MG63 (cell line): ENCODE measurements at places on chromosomes 12 and 14. TPM values are rescaled to one million over a fixed set of nuclear protein-coding genes. Genes with fewer than 3 reads are reported as not detected.

Gene CFAP54
- total RNA-seq = not detected in 2 replicates

Gene SLC38A4
- 3.0 and 7.8 TPM in 2 replicates for total RNA-seq

Gene GPR68
- total RNA-seq = 2.0 and 3.9 TPM in 2 replicates

Gene DYRK2
- 16.5 and 23.1 TPM in 2 replicates for total RNA-seq

Gene C14orf39
- total RNA-seq = not detected in 2 replicates

Gene LRP1
- 29.1 and 39.0 TPM in 2 replicates for total RNA-seq

Gene LRTM2
- not detected in 2 replicates for total RNA-seq

DNA sequence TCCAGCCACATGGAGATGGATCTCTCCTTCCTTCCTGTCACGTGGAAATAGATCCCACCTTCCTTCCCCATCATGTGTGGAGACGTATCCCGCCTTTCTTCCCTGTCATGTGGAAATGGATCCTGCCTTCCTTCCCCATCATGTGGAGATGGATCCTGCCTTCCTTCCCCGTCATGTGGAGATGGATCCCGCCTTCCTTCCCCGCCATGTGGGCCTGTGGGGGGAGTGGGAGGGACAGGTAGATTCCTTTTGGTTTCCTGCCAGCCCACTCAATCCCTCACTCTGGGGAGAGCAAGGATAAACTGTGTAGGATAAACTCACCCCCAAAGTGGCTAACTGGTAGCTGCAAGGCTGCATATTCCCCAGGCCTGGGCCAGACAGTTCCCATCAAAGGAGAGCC, 31.7 kb upstream of the TDRD9 start:
- no peak for DNase-seq

DNA sequence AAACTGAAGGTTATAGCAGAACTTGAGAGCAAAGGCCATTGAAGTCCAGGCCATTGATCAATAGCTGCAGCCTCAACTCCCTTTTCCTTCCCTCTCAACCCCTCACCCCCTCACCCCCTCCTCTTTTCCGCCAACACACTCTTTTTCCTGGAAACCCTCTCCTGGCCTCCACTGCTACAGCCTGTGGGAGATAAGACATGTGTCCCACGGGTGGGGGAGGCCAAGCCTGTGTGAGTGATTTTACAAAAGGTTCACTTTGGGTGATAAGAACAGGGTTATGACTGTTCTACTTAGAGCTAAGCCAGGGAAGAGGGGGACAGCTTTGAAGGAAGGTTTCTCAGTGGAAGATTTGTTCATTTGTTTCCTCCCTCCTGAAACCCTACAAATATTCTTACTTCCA, 9.2 kb upstream of the FGF23 start:
- DNase-seq = no peak

DNA sequence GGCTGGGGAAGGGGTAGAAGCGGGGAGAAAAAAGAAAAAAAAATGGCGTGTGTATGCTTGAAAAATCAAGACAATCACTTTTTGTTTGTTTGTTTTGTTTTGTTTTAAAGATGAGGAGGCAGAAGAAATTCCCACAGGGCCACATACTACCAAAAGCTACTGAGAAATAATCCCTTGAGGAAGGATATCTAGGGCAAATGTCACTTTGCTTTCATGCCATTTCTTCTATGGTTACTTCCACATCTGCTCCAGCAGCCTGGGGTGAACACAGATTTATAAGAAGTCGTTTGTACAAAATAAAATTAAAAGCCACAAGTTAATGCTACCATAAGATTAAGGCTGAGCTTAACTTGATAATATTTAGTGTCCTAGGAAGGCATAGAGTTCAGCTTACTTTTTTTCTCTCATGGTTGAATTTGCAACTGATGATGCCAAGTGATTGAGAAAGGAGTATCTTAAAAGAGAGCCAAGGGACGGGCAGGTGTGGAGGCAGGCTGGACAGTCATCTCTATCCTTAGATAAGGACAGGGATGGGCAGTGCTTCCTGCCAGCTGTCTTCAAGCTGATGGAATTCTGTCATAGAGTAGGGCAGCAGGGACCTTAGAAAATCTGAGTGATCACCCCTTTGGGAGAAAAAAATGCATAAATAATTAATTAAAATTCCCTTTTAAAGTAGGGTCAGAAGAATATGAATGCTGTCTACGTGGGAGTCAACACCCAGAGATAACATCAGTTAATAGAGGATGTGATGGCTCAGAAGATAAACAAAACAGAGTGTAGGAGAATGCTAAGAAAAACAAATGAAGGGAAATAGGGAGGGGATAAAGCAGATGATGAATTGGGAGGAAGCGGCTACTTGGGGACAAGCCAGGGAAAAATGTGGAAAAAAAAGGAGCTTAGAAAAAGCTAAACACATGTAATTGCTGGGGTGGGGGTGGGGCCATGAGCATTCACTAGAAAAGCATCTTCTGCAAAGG, 57.1 kb downstream of the DYRK2 start:
- peak; percentile 54 for DNase-seq

- DNase-seq = no peak
Measured at GRCh38 chr12:131589966-131590365, 120.9 kb upstream of the SFSWAP start.

DNA sequence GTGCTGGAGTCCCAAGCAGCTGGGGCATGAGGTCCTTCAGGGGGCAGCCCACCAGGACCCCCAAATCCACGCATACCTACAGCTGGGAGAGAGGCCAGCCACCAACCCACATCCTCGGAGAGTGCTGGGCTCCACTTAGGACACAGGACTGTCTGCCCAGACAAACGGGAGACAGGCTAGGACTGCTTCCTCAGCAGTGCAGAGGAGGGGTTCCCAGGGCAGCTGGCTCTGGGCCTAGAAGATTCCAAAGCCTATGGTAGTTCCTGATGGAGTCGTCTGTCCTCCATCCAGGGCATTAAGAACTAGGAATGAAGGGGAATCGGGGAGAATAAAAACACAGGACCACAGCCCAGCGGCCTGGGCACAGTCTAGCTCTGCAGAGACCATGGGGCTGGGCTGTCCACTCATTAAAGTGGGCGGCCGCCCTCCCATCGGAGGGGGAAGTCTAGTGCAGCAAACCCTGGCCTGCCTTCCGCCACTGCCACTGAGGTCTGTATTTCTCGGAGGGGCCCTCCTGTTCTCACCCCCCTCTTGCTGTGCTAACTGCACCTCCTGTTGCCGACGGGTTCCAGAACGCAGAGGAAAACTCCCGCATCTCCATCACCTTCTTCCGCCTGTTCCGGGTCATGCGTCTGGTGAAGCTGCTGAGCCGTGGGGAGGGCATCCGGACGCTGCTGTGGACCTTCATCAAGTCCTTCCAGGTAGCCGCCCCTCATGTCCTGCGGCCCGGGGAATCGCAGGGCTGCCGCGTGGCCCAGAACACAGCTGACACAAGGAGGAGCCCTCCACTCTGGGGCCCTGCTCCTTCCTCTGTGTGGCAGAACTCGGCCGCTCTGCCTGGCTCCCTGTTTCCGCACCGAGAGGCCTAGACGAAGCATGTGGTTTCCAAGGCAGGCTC, 143.5 kb upstream of the FKBP4 start:
- DNase-seq = no peak

DNA sequence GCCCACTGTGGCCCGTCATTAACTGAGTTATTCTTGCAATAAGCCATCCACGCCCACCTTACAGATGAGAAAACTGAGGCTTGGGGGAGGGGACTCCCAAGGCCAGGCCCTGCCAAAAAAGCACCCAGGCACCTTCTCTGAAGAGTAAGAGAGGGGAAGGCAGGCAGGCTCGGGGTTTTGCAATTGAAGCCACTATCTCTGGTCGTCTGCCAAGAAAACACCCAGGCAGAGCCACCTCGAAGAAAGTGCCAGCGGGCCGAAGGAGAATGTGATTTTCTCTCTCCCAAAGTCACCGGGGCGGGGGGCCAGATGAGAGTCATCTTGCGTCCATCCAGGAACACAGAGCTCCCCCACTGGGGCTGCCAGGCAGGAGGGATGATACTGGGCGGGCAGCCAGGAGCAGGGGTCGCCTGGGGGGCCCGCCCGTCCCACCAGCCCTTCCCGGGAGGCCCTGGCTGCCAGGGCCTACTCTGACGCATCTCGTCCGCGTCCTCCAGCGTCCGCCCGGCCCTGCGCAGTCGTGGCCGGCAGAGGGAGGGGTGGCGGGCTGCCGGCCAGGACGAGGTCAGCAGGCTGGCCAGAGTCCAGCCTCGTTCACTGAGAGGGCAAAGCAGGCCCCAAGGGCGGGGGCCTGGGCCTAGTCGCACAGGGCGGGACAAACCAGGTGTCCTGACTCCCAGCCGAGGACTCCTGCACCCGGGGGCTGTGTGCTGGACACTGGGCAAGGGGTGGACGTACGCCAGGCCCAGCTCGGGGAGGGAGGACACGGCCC, 74.3 kb downstream of the RFLNA start:
- DNase-seq = peak; percentile 96

DNA sequence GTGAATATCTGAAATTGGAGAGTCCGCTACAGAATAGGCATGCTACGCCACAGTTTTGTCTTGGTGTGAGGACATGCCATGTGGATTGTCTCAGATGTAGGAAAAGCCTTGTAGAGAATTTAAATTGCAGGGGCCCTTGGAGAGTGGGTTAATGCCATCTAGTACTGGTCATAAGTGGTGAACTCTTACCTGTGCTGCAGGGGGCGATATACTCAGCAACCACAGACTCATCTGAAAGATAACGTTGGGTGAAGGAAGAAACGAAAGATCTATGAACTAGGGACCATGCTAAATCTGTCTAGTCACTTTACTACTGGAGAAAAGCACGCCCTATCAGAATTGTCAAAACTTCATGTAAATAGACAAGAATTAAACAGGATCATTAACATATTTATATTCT, 33.7 kb upstream of the A2M start:
- no peak for DNase-seq

GRCh38 chr14:61153431-61153830, 127.7 kb downstream of the TMEM30B start:
- no peak for DNase-seq

GRCh38 chr14:102629808-102630350, 37.4 kb downstream of the RCOR1 start:
- no peak for DNase-seq

GRCh38 chr12:59040656-59041055, 120.4 kb upstream of the LRIG3 start:
- DNase-seq = peak; percentile 26

- no peak for DNase-seq
Measured at GRCh38 chr12:26088998-26089397, 35.8 kb downstream of the BHLHE41 start.

DNA sequence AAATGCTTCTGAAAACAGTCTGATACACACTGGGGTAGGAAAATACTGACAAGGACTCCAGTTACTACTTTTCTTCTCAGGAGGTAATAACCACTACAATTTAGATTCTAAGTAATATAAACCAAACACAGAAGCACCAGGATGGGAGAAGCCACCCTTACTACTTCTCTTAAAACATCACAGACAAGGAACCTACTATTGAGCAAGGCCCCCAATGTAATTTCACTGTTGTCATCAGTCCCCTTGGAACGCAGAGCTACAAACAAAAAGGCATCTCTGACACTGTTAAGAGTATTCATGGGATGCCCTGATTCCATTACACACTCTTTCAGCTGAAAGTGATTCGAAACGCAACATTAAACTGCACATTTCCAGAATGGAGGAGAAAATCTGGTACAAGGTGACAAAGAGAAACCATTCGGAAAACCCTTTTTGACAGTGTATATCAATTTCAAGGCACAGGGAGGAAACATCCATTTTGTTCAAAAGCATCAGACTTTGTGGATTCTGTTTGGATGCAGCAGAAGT, 185.9 kb downstream of the PPM1H start:
- DNase-seq = no peak

- DNase-seq = no peak
Measured at GRCh38 chr14:92886337-92886736, 36.6 kb upstream of the CHGA start.

- DNase-seq = no peak
Measured at GRCh38 chr14:79342942-79343341, 868.4 kb downstream of the DIO2 start.

DNA sequence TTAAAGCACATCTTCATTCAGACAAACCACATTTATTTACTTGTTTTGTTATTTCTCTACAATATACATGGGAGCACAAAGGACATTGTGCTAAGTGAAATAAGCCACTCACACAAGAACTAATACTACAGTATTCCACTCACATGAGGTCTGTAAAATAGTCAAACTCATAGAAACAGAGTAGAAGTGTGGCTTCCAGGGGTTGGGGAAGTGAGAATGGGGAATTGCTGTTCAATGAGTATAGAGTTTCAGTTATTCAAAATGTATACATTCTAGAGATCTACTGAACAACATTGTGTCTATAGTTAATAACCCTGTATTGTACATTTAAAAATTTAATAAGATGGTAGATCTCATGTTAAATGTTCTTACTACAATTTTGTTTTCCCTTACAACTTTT, 88.8 kb downstream of the ATXN7L3B start:
- DNase-seq = no peak

DNA sequence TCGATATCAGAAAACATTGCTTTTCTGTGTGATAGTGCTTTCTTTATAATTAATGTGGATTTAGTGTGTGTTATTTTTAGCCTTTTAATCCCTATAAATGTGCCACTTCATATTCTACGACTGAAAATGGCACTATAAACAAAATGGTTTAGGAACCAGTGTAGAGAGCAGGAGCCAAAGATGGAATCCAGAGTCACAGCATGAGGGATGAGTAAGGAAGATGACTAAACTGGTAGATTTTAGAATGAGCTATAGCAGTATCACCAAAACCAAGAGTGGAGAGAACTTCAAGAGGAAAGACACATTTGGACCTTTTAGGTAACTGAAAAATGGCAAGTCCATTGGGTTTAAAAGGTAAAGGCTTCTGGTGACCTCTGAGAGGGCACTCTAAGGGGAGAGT, 887.2 kb downstream of the NRXN3 start:
- no peak for DNase-seq

- DNase-seq = no peak
Measured at GRCh38 chr12:25295361-25295760, 44.6 kb upstream of the KRAS start.

- DNase-seq = no peak
Measured at GRCh38 chr14:24690492-24690891, 56.5 kb upstream of the GZMB start.

DNA sequence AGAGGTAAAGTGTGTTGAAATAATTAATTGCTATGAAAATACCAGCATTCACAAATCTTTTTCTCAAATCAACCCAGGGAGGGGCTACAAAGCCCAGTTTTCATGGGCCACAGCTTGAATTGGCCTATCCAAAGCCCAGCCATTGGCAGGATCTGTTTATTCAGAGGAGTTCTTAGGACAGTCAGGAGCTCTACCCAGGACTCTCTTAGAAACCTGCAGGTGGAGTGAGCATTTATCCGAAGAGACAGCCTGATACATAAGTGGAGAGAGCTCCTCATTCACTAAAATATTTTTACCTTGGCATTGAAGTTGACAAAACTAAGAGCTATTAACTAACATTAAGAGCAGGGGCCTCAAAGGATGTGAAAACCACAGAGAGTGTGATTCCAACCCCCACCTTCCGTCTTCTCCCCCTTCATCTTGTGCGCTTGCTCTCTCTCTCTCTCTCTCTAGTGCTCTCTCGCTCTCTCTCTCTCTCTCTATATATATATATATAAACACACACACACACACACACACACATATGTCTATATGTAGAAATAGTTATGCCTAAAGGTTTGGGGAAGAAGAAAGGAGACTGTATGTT, 315.5 kb downstream of the SNAPC1 start:
- no peak for DNase-seq
